Brain microvascular endothelial cell (primary cell): ENCODE measurements at places on chromosomes 5 and 9.
A peak's percentile ranks its signal among the peaks of the same experiment; 100 is the strongest.

DNA sequence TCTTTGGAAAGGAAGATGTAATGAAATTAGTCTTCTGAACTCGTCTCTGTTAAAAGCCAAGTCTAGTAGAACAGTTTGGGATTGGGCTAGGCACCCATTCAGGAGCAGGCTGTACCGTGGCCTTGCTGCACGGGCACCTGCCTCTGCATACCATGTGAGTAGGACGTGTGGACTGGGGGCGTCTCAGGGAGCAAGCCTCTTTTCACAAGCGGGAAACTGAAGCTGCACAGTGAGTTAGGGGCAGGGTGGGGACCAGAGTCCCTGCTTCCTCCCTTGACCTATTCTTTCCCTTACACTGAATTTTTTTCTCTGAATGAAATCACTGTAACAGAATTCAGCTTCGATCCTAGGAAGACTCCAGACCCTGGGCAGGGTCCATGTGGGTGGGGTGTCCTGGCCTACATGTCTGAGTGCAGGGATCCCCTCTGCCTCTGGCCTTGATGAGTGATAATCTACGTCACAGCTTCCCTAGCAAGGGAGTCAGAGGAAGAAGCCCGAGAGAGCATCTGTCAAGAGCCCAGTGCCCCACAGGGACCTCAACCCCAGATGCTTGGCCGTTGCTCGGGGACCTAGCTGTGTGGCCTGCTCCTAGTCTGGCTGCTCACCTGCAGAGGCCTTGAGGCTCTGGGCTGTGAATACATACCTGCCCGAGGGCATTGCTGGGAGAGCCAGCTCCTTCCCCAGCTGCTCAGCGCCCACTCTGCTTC, 15.1 kb downstream of the PHF2 start:
- no peak for DNase-seq

DNA sequence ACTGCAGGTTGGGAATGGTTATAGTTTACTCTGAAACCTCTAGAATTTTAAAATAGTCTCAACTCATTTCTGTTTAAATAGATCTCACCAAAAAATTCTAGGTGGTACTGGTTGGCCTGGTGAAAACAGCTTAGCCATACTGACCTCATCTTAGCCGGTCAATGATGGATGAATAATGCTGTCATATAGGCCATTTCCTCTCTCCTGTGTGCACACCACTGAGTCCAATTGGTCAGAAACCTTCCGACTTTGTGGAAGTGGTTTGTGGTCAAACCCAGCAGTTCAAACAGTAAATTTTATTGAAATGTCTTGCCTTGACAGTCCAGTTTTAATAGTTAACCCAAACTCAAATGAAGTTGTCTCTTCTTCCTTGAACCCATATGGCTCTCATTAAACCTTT, 98.6 kb downstream of the GIN1 start:
- peak; percentile 12 for DNase-seq

GRCh38 chr5:115455301-115455707, 89.3 kb downstream of the FEM1C start:
- peak; percentile 89 for DNase-seq

DNA sequence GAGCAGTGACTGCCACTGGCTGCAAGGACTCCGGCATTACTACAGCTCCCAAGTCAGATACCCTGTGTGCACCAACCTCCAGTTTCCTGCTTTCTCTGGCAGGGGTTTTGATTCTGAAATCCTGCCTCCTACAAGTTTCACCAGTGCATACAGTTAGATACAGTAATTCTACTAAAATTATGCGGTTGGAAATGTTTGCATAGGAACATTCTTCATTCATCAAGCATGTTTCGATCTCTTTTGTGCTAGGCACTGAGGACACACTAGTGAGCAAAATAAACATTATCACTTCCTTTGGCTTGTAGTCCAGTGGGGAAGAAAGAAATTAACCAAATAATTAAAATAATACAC, 152.2 kb downstream of the TMEM167A start:
- DNase-seq, result peak; percentile 56

DNA sequence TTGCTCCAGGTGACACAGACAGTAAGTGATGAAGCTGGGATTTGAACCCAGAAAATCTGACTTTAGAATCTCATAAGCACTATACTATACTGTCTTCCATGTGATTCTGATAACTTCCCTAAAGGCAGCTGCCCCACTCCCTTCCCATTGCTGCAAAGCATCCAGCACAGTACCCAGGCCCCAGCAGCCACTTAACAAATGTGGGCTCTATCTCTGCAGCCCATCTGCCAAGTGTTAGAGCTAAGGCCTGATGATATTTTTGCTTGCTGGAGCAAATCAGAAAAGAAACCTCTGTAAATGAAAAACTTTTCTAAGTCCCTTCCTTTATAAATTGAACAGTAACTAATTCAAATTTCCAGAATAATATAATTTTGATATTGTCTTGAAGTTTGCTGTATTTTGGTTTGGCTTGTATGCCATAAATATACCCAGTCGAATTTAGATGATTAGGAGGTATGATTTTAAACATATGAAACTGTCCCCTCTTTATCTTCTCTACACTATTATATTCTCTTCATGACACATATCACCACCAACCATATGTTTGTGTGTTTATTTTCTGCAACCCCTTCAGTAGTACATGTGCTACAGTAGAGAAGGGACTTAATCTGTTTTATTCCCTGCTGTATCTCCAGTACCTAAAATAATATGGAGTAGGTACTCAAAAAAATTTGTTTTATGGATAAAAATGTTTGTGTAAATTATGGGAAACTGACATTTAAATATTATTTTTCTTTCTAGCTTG, 63.8 kb downstream of the SMIM15 start:
- DNase-seq, result no peak

GRCh38 chr9:94927762-94928670, 201.5 kb downstream of the AOPEP start:
- DNase-seq, result no peak

DNA sequence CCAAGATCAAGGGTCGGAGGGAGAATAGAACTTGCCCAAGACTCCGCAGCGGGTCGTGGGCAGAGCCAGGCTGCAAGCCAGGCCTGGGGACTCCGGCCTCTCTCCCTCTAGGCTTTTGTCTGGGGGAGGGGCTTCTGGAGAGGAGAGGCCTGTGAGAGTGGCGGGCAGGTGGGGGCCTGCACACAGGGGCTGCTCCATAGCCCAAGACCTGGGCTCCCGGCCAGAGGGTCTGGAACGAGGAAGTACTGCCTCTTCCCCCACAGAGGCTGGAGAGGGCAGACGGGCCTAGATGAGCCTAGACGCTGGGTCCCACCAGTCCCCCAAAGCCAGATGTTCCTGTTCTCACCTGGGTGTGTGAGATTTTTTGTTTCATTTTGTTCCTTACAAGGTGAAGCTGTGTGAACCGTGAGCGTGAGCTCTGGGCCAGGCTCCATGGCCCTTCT, 5.2 kb upstream of the ST6GALNAC6 start:
- DNase-seq, result no peak

DNA sequence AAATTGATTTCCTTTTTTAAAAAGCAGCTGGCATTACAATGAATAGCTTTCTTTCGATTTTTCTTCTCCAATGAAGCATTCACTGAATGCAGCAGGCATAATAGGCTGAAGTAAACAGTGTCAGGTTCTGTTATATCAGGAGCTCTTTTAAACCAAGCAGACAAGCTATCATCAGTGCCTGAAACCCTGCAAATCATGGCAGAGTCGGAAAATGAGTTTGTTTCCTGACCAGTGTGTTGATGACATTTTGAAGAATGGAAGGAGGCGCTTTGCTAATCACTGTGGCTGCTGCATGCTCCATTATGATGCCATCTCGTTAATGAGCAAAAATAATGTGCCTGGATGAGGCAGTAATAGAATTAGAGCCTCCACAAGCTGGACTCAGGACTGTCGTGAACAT, 284.5 kb downstream of the ZNF608 start:
- DNase-seq, result no peak

GRCh38 chr5:106140101-106140500, 1530.6 kb downstream of the EFNA5 start:
- peak; percentile 59 for DNase-seq

DNA sequence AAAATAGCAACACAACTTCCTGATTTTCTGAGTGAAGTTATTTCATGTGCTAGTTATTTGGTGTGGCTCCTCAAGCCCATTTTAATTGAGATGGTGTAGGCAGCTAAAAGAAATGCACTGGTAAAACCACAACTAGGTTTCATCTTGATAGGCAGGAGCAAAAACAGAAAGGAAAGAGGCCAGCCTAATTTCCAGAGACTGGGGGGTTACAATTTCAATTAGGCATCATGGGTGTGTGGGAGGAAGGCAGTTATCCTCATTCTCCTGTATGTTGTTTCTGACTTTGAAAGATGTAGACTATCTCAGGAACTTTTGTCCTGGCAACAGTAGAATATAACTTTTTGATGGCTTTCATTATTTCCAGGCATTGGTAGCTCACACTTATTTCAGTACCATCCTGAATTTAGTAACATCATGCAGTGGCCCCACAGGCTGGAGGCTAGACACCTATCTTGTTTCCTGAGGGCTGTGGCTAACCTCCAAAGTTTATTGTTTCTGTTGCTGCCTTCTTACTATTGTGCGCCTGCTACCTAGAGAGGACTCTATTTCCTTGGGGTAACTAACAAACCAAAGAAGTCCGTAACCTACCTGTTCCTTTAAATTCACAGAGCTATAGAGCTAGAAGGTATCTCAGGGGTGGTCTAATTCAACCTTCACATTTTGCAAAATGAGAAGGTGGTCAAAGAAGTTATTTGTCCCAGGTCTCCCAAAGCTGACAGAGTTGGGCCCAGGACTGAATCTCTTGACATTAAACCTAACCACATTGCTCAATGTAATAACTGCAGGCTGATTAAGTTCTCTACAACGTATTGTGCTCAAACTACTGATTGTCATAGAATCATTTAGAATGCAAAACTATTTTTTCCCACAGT, 42.4 kb downstream of the FYB1 start:
- no peak for DNase-seq

DNA sequence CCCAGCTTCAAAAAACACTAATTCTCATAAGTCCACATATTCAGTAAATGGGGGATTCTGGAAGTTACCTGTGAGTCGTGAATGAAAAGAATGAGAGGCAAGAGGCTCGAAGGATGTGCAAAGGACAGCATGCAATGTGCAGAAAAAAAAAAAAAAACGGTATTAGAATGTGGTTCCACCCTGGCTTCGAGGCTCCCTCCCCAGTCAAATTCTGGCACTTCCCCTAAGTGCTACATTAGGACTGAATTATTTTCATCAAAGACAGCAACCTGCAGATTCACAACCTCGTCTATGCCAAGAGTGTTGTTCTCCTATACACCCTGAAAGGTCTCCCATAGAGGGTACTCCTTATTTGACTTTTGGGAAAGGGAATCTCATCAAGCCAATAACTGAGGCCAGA, 16.5 kb downstream of the CAPSL start:
- DNase-seq, result no peak

DNA sequence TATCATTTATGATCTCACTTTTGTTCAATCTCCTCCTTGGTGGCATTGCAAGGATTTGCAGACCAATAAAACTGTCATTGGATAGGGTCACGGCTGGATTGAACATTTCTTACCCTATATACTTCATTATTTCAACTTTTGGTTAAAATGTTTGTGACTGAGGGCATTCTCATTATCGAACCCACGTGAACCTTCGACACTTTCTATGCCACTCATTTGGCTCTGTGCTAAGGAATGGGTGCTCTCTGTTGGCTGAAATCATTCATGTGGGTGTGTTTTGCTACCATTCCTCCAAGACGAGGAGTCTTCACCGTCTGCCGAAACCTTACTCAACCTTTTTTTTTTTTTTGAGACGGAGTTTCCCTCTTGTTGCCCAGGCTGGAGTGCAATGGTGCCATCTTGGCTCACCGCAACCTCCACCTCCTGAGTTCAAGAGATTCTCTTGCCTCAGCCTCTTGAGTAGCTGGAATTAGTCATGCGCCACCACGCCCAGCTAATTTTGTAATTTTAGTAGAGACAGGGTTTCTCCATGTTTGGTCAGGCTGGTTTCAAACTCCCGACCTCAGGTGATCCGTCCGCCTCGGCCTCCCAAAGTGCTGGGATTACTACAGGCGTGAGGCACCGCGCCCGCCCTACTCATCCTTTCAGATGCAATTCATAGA, 62.5 kb downstream of the CSNK1A1 start:
- DNase-seq, result no peak

DNA sequence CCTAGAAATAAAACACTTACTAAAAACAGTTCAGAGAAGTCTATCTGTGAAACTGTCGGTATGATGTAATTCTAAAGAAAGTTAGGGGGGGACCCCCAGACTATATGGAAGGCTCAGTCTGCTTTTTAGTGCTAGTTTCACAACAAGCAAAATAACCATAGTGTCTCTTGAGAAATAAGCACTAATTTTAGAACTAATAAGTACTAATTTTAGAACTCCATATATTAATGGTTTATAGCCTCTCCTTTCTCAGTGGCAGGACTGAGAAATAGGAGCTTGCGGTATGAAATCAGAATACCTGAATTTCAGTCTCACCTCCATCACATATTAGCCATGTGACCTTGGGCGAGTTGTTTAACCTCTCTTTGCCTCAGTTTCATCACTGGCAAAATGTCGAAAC, 1.4 kb upstream of the PHF24 start:
- DNase-seq, result no peak

GRCh38 chr5:138900281-138900965, 25.3 kb upstream of the LRRTM2 start:
- DNase-seq, result peak; percentile 69

GRCh38 chr9:124769549-124770358, 1.4 kb downstream of the NR6A1 start:
- no peak for DNase-seq

GRCh38 chr9:135989722-135990467, 28.7 kb upstream of the UBAC1 start:
- no peak for DNase-seq

GRCh38 chr9:4126184-4126865, 173.5 kb downstream of the GLIS3 start:
- DNase-seq, result no peak

DNA sequence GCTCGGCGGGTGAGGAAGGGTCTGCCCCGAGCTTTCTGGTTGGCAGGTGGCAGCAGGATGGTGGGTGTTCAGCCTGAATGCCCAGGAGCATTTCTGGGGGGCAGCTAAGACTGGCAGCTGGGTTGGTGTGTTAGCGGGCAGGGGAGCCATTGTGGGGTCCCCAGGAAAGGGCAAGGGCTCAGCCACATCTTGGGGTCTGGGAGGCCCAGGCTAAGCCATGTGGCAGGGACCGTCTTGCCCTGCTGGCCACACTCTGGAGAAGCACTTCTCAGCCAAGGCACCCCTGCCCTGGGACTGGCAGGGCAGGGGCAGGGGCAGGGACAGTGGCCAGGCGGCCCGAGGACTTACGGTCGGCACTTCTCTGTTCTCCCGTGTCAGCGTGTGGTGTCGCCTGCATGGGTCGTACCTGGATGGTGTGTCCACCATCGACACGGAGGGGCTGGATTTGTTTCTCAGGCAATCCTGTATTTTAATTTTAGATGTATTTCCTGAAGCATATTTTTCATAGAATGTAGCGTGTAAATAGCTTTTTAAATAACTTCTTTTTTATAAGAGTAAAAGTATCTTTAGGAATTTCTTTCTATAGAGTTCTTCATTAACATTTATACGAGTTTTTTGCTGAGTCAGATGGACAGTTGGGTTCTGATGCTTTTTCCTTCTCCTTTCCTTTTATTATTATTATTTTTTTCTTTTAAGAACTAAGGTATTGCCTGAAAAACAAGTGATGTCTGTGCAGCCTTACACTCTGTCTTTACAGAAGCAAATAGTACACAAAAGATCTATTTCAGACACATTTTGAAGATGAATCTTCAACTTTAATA, 102.0 kb downstream of the PHF2 start:
- DNase-seq, result no peak

GRCh38 chr9:133140174-133140505, 19.1 kb upstream of the RALGDS start:
- DNase-seq, result no peak
